ENCODE measurements at places on chromosomes 3 and 15.

GRCh38 chr3:80000022-80000421 is 232.2 kb upstream of the ROBO1 start:
- no peak for DNase-seq

DNA sequence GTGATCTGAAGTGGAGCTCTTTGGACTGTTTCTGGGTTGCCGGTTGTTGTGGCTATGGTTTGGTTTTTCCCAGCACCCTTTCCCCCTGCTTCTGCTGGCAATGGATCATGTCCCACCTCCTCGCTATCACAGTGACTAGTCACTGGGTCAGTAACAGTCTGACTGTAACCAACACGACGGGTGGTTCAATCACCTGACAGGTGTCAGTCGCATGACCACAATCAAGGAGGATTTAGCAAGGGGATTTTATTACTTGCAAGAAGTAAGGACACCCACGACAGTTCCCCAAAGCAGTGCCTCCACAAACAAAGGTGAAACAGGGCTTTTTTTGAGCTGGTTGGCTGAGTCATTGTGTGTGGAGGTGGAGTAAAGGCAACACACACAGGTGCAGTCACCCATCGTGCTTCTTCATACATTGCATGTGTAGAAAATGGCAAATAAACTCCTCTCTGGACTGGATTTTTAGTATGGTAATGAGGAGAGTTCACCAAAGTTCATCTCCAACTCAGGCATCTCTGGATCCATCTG is 58.8 kb upstream of the FAM3D start:
- DNase-seq = no peak

DNA sequence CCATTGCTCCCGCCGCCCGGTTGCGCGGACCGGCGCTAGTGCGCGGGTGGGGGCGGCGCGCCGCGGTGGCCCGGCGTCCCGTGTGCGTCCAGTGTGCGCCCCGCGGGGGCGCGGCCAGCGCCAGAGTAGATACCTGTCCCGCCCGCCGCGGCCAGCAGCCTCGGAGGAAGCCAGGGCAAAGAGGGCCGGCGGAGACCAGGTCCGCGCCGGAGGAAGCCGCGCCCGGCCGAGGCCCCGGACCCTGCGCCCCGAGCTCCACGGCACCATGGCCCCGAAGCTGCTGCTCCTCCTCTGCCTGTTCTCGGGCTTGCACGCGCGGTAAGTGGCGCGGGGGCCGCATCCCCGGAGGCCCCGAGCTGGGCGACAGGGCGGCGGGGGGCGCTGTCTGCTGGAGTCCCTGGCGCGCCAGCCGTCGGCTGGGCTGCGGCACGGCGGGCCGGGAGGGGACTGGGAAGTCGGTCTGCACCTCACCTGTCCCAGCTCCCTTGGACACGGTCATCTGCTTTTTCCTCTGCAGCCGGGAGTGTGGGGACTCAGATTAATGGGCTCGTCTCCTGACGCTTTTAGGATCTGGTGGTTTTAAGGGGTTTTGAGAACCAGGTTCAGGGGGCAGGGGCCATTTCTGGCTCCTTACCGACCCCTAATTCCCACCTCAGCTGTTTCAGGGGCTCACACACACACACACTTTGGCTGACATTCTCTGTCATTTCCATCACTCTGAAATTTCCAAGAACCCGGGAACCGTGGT is 464 bp downstream of the GABRG3 start:
- peak; percentile 11 for DNase-seq

DNA sequence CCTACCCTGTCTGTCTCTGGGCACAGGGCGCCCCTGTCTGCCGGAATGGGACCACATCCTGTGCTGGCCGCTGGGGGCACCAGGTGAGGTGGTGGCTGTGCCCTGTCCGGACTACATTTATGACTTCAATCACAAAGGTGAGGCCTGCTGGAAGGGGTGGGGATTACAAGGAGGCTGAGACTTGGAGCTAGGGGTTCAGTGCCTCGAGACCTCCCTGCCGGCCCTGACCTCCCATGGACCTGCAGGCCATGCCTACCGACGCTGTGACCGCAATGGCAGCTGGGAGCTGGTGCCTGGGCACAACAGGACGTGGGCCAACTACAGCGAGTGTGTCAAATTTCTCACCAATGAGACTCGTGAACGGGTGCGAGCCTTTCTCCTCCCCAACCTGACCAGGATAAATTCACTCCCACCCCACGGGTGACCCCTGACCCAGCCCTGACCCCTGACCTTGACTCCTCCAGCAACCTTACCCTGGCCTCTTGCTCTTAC is 20.4 kb downstream of the PTH1R start:
- no peak for DNase-seq

- peak; percentile 58 for DNase-seq
Measured at GRCh38 chr15:58146749-58147148, 8.6 kb downstream of the AQP9 start.

GRCh38 chr3:144363856-144364255 is 392.2 kb downstream of the DIPK2A start:
- DNase-seq = no peak

GRCh38 chr15:70185251-70185711 is 87.6 kb upstream of the TLE3 start:
- DNase-seq = no peak

DNA sequence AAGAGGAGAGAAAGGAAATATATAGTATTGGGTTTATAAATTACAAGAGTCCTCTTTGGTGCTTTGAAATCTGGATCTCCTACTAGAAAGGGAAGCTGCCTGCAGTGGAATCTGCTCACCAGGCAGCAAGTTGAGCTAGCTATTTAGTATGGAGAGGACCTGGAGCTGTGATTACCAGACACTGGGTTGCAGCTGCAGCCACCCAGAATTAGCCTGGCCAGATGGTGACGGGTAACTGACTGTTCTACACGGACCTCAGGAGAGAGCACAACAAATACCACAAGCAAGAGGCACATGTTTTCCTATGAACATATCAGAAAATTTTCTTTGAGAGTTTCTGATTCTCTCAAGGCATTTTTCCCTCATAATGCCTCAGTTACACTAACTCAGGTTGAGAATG is 46.5 kb downstream of the SYNPR start:
- DNase-seq = no peak

DNA sequence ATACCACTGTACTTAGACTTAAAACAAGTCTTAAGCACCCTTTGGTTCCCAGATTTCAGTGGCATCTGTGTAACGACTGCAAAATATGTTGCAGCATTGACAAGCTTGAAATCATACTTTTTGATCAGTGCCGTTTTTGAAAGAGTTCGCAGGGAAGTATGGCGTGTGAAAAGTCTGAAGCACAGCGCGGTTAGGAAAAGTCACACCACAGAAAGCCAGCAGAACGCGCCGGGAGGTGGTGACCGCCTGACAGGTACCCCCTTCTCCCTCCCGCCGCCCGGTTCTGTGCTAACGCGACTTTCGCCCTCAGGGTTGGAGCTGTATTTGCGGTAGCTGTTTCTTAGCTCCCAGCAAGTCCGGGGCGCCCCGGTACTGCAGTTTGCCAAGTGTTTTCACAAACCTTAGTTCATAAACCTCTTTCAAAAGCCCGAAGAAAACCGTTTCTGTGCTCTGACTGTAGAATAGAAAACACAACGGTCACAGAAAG is 481 bp upstream of the CRYBG3 start:
- no peak for DNase-seq
